Endothelial cell (in vitro differentiated cells): ENCODE measurements at places on chromosomes 12 and 14.
A peak's percentile ranks its signal among the peaks of the same experiment; 100 is the strongest.

DNA sequence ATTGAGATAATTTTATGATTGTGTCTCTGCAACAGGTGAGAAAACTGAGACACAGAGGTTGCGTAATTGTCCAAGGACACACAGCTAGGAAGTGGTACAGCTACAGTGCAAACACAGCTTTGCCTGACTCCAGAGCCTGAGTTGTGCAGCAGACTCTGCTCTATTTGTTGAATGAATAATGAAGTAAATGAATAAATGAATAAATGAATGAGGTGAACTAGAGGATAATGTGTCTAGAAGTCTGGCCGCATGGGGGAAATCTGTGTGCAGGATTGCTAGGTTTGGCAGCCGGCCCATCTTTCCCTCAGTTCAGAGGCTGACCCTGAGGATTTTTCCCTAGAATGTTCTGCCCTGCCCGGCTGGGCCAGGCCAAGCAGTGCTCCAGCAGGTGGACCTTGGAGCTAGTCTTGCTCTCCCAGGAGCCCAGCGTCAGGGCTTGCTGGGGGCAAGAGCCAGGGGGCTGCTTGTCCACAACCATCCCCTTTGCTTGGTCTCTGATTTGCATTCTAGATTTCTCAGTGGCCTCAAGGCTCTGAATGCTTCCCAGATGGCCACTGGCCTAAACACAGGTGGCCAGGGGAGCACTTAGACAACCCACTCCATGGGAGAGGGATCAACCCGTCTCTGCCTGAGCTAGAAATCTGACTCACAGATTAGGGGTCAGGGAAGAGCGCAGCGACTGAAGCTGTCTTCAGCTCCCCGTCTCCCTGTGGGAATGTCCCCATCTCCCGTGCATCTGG, 225.2 kb downstream of the C12orf75 start:
- DNase-seq = no peak

DNA sequence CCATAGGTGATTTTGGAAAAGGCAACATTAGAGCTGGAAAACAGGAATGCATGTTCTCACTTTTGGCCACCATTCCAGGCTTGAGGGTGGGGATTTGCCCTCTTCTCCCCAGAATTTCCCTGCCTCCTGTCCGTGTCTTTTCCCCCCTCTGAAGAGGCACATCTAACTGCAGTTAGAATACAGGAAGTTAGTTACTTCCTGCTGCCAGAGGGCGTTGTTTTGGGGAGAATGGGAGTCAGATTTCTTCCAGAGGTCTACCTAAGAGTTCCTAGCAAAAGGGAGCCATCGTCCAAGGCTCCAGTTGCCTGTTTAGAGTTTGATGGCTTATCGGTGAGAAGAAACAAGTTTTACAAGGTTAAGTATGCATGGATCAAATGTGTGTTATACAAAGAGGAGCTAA, 112.8 kb upstream of the IGF1 start:
- DNase-seq = no peak

DNA sequence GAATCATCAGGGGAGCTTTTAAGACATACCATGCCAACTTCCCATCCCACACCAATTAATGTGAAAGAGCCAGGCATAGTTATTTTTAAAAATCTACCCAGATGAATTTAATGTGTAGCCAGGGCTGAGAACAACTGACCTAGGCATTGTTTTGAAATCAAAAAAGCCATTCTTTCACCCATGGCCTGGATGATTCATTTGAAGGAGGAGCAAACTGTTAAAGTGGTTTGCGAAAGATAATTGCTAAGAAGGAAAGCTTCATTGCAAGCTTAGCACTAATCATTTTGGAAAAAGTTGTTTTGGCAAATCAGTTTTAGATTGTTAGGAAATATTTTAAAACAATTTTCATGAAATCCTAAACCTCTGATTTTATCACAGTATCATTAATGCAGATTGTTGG, 2.1 kb upstream of the GTSF1 start:
- DNase-seq = no peak

DNA sequence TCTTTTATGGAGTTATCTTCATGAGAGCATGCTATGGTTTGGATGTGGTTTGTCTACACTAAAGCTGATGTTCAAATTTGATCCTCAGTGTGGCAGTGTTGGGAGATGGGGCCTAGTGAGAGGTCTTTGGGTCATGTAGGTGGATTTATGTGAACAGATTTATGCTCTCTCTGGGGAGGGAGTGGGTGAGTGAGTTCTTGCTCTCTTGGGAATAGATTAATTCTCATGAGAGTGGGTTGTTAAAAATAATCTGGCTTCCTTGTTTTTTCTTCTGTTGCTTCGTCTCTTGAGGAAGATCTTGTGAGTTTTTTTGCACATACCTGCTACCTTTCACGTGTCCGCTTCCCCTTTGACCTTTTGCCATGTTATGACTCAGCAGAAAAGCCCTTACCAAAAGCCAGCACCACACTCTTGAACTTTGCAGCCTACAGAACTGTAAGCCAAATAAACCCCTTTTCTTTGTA, 20.5 kb downstream of the DERA start:
- no peak for DNase-seq

- no peak for DNase-seq
Measured at GRCh38 chr14:53668897-53669296, 287.7 kb downstream of the BMP4 start.

DNA sequence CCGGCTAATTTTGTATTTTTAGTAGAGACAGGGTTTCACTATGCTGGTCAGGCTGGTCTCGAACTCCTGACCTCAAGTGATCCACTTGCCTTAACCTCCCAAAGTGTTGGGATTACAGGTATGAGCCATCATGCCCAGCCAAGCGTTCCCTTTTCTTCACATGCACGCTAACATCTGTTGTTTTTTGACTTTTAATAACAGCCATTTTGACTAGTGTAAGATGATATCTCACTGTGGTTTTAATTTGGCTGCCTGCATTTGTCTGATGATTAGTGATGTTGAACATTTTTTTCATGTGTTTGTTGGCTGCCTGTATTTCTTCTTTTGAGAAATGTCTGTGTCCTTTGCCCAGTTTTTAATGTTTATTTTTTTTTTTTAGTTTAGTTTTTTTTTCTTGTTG, 10.2 kb upstream of the YARS2 start:
- no peak for DNase-seq

- no peak for DNase-seq
Measured at GRCh38 chr12:103498990-103499389, 3.2 kb upstream of the C12orf42 start.

DNA sequence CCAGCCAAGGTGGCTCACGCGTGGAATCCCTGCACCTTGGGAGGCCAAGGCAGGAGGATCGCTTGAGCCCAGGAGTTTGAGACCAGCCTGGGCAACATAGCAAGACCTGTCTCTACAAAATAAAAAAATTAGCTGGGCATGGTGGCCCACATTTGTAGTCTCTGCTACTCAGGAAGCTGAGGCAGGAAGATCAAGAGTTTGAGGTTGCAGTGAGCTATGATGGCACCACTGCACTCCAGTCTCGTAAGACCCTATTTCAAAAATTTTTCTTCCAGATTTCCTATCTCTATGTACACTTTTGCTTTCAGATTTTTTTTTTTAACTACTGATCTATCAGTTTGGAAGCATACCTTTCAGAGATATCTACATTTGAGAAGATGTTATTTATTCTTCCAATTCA, 15.3 kb downstream of the SNX6 start:
- DNase-seq = no peak

DNA sequence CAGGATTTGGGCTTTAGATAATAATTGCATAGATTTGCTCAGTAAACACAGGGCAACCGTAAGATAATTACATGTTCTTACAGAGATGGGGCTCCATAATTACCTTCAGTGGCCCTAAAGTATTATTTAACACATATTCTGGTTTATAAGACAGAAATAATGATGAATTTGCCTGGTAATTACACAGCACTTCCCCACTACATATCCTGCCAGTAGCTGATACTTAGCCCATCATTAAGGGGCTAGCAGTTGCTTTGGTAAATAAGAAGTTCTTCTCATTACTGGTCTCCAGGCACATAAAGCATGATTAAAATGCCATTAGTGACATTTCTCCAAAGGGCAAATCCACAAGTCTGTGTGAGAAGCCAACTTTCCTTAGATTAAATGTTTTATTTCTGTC, 158.7 kb downstream of the NUAK1 start:
- DNase-seq = no peak

- no peak for DNase-seq
Measured at GRCh38 chr14:36317650-36318049, 2.8 kb downstream of the MBIP start.

DNA sequence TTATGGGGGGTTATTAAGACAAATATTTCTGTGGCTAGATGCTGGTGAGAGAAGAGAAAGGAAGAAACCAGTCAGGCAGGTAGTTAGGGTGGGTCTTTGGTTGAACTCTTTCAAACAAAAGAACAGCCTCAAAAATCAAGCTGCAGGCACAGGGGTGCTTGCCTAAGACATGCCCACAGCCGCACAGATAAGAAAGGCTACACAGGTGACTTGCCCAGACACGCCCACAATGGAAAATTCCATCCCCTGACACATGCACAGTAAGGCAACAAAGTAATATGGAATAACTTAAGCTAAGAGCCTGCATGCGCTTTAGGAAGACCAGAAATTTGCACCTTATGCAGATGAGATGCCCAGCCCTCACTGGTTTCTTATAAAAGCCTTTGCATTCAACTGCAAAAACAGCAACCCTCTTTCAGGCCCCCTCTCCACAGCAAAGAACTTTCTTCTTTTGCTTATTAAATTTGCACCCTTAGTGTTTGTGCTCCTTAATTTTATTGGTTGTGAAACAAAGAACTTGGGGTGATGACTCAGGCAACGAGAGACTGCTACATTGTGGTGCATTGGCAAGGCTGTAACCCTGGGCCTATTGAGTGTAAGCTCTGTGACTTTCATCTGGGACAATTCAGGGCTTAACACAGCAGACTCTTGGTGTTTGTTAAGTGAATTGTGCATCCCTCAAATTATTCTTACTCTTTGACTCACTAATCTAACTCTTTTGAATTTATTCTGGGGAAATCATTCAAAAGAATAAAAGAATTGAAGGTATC, 149.4 kb downstream of the RPAP3 start:
- DNase-seq = no peak

DNA sequence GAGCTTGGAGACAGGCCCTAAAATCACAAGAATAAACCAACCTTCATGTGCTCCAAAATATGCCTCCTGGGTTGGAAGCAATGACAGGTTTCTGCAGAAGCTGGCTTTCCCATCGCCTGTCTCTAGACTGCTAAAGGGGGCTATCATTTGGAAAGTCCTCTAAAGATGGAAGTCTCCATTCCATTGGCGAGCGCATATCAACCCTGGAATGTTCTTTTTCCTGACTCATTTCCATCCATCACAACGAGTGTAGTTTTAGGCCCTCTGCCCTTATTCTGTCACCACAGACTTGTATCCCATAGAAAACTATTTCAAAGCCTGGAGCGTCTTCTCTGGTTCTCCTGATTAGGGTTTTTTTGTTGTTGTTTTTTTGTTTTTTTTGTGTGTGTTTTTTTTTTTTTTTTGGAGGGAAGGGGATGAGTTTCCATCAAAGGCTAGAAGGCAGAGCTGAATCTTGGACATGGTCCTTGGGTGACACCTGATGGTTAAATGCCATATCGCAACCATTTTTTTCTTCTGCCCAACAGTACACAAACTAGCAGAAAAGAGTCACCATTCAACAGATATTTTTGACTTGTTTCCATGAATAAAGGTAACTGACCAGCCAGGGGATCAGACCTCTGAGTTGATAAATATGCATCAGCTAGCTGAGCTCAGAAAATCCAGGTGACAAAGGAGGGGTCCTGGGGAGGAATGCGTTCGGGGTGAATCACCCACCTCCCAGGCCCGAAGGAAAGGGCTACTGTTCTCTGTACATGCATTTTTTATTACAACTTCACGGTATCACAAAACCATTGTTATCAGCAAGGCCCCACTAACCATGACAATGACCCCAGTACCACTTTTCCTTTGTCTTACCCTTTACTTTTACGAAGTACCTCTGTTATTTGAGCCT, 40.5 kb downstream of the KCNA5 start:
- peak; percentile 67 for DNase-seq

GRCh38 chr14:93003945-93004698, 81.2 kb downstream of the CHGA start:
- no peak for DNase-seq

DNA sequence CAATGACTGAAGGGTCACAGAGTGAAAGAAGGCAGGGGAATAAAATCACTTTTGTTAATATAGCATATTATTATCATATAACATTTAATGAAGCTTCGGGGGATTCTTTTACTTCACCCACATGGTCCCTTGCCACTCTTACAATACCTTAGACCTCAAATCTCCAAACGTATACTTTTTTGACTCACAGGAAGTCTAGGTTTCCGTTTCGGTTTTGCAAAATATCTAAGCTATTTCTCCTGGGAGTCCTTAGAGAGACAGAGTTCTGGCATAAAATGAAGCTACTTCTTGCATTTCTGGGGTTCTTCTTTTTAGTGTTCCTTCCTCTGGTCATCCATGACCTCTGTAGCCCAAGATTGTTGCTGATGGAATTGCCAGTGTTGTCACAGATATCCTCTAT, 590.5 kb upstream of the ATP2B1 start:
- no peak for DNase-seq

DNA sequence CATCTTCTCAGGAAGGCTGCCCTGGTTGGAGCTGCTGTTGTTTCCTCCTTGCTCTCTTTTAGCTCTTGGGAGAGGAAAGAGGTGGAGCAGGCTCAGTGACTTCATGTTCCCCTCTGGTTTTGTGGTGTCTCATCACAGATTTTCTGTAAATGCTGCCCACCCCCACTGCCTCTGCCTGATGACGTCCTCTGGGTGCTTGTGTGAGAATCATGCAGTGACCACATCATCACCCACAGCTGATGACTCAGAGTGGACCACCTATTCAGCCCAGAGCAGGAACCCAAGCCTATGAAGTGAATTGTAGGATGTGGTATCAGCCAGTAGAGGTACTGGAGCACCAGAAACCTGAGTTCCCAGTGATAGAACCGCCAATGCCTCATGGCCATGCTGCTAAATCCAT, at the start of gene GZMB:
Gene GZMB (minus strand): TSS at position 33 of the 400 bp plus-strand sequence. CDS start 30 bp downstream, at position 3.
- no peak for DNase-seq

DNA sequence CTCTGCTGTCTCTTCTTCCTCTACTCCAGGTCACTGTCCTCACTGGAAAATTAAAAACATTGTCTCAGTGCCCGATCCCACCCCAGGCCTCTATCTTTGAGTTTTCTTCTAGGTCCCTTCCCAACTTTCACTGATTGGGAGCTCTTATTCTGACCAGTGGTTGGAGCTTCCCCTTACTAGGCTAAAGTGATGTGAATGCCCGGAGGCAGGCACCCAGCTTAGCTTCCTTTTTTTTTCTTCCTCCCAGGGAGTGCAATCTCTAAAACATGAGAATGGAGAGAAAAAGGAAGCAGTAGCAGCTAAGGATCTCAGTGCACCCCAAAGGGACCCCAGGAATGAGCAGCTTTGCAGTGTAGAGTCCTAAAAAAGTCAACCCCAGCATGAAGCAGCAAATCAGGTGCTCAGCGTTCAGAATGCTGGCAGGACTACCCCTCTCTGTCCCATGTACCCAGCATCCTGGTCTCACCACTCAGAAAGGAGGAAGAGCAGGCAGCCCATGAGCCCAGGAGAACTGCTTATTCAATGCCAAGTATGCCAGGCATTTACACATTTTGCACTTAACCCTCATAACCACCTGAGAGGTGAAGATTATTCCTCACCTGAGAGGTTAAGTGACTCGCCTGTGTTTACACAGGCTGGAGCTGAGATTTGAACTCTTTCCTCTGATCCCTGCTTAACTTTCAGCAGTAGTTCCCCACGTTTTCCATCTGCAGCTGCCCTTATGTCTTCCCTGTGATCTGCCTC, 146.2 kb upstream of the PWP1 start:
- no peak for DNase-seq

- DNase-seq = no peak
Measured at GRCh38 chr14:34003691-34004090, 52.8 kb upstream of the EGLN3 start.
